ENCODE measurements at places on chromosomes 7 and 10.

- no peak for DNase-seq
Measured at GRCh38 chr10:43698156-43698555, 49.5 kb upstream of the ZNF32 start.

GRCh38 chr7:128891110-128891941 lies 19.2 kb downstream of the KCP start:
- DNase-seq, result no peak

DNA sequence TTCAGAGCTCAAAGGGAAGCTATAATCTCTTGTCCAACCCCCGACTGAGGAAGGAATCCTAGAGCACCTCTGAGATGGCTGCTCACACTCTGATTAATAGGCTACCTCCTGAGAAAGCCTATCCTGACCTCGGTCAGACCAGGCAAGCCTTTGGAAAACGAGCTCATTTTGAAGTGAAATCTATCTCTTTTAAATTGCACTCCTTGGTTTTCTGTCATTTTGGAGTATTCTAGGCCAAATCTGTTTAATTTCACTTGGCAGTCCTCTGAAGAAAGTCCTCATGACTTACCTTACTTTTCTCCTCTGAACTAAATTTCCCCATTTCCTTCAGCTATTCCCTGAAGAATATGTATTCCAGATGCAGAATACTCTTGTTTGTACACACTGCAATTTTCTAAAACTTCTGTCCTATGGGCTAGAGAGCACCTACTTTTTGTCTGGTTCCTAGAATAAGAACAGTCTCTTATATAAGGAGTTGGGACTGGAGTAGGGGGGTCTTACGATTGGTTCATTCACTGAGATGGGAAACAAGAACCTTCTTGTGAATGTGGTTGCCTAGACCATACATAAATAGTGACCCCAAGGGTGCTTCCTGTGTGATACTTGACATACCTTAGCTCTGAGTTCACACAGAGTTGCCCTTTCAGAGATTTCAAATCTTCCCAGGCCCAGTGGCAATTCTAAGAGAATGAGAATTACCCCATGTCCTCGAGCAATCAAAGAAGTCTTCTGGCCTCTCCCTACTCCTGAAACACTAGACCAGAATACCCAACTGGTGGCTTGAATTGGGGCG lies 31.9 kb upstream of the HPS1 start:
- no peak for DNase-seq

DNA sequence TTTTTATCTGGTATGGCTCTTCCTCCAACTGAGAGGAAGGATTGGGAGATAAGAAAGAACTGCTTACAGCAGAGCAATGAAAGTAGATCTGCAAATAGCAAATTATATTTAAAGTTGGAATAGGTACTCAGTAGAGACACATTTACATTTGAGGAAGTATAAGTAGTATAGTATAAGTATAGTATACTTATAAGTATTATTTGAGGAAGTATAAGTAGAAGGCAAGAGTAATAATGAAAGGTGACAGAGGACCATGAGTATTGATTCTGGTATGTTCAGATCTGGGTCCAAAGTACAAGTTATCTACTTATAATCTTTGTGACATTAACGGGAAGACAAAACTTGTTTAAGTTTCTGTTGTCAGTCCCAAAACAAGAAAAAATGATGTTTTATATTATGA lies 527.6 kb upstream of the SORCS1 start:
- DNase-seq, result no peak

DNA sequence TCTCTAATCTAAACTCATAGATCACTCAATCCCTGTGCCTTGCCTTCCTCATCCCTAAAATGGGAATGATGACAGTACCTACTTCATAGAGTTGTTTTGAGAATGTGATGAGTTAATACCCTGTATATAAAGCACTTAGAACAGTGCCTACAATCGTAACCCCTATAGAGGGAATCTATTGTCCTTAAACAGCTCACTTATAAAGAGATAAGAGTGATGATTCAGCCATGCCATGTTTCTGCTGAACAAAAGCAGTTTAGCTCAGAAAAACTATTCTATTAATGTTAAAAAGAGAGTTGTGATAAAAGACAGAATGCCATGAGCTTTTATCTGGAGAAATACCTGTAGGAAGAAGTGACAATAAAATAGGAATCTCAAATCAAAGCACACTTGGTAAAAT lies 63.6 kb downstream of the CUBN start:
- DNase-seq, result no peak

GRCh38 chr7:45598886-45599520 lies 24.8 kb downstream of the ADCY1 start:
- no peak for DNase-seq

- DNase-seq, result no peak
Measured at GRCh38 chr10:101043363-101043707, 12.3 kb downstream of the SFXN3 start.

GRCh38 chr10:10208196-10208595 lies 809.5 kb upstream of the CELF2 start:
- DNase-seq, result no peak

DNA sequence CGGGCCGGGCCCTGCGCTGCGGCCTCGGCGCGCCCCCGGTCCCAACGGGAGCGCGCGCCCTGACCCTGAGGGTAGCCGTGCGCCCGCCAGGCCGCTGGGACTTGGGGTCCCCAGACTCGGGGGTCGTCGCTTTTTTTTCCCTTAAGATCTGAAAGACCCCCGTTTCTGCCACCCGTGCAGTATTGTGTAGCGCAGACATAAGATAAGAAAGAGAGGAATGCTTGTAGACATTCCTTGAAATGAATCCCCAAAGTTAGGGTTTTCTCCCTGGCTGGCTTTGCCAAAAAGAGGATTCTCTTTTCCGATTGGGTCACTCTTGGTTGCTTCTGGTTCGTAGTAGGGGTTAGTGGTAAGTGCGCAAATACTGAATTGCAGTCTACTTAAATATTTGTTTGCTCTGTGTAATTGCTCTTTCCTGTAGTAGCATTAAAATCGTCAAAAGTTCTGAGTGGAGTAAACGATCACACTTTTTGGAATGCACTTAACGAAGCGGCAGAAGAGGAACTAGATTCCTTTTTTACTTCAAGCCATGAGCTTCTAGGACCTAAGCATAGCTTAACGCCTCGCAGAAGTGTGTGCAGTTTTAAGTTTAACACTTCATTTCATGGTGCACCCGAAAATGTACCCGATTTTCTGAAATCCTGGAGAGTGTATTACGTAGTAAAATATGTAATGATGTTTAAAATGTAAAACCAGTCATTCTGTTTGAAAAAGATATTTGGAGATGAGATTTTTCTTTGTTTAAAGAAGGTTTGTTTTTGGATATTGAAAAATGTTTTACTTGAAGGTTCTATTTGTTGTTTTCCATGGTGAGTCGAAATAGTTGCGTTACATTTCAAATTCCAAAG lies 1.3 kb downstream of the CUL1 start:
- DNase-seq, result no peak

GRCh38 chr10:101829561-101830315 lies 11.5 kb upstream of the OGA start:
- peak; percentile 42 for DNase-seq

GRCh38 chr7:2953588-2954407 lies 89.9 kb downstream of the CARD11 start:
- no peak for DNase-seq

DNA sequence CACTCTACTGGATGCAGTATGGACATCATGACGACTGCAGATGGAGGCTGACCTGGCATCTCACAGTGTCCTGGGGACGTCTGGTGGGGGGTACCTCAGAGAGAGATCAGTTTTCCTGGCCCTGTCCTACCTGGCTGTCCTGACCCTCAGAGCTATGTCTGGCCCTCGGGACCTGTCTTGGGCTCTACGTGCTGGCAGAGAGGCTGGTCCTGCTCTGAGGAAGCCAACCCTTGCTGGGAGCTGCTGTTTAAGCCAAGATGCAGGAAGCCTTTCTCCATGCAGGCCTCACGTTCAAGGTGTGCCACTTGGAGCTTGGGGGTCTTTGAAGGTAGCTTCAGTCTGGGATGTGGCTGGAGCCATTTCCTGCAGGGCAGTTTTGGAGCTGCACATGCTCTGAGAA lies 42.1 kb upstream of the CXCL12 start:
- no peak for DNase-seq

- no peak for DNase-seq
Measured at GRCh38 chr7:106039486-106040060, 72.5 kb downstream of the SYPL1 start.

Data from activated CD8-positive, alpha-beta memory T cell treated with anti-CD3 and anti-CD28 coated beads for 4 hours (primary cell).